ENCODE measurements at places on chromosomes 4 and X.

DNA sequence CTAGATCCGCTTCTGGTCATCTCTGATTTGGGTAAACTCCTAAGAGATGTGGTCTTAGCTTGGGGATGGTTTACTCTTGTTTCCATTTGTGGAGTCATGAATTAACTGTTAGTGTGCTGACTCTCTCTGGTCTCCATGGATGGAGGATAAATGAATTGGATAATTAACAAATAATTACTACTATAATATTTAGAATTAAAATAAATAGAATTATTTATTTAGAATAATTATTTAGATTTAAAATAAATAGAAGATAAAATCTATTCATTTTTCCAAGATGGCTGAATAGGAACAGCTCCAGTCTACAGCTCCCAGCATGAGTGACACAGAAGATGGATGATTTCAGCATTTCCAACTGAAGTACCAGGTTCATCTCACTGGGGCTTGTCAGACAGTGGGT, 1587.4 kb upstream of the AGA start:
- no peak for DNase-seq

DNA sequence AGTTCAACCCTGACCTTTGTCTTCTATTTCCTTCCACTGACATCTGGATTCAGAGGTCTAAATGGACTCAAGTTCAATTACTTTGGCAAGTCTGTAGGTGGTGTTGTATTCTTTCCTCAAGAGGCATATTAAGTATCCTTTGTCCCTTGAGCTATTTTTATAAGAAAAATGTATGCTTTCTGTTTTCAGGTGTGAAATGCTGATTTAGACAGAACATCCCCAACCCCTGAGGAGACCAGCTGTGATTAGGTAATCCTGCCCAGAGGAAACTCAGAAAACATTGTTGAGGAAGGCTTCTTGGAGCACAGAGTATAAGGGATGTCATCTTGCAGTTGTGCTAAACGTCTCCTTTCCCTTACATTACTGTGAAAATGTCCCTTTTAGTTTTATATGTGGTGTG, 46.6 kb upstream of the EGFL6 start:
- no peak for DNase-seq

DNA sequence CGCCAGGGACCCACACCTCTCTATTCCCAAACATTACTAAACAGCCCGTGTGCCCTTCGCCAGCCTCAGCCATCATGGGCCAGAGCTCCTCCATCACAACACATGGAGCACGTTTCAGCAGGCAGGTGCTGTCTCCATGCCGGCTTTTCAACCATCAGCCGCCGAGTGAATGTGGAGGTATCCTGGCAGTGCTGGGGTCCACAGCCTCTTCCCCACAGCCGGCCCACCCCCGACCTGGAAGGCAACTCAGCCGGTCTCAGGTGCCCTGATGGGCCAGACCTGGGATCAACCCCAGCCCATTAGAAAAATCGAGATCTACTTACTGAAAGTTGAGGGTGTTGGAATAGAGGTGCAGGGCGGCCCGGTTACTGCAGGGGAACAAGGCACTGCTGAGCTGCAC, 3.1 kb downstream of the NAA10 start:
- DNase-seq: no peak

DNA sequence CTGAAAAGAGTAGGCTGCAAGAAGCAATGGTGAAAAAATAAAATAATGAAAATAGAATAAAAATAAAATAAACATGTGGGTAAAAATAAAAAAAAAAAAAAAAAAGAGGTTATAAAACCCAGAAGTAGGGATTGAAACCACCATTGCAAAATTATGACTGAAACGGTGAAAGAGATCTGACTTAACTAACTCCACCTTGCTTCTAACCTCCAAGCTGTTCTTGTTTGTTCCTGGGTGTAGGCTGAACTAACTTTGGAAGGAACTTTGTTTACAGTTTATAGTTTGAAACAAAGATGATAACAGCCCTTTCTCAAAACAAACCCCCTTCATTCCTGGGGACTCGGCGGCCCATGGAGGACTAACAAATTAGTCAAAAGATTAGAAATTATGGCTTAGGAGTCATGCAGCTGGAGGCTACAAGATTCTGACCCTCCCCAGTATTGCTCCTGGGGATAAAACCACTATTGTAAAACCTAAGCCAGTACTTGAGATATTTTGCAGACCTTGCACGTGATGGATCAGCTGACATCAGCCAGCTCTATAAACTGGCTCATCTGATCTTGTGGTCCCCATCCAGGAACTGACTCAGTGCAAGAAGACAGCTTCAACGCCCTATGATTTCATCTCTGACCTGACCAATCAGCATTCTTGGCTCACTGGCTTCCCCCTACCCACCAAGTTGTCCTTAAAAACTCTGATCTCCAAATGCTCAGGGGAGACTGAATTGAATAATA, 30.4 kb downstream of the DDX60L start:
- peak; percentile 39 for DNase-seq

DNA sequence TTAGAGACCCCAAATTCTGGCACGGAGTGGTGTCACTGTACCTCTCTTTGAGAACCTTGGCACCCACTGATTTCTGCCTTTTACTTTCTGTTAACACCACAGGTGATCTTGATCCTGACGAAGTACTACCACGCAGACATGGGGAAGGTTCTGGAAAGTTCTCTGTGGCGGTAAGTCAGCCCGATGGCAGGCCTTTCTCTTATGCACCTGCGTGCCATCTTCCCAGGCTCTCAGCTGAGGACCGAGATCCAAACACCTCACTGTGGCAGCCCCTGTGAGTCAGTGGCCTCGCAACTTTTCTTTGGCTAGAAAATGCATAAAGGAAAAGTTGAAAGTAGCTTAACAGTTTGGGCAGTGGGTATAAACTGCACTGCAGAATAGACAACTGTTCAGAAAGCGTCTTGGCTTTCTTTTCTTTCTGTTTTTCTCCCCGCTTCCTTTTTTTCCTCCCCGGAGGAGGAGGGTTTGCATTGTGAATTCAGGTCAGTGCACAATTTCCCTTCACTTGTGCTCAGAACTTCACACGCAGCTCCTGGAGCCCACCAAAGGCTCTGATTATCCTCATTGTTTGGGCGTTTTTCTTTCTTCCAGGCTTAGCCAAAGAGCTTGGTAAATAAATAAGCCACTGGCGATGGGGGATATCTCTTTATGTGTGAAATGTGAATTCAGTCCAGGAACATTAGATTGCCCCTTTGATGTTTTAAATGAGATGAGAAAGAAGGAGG, 38.4 kb downstream of the PSAPL1 start:
- no peak for DNase-seq

DNA sequence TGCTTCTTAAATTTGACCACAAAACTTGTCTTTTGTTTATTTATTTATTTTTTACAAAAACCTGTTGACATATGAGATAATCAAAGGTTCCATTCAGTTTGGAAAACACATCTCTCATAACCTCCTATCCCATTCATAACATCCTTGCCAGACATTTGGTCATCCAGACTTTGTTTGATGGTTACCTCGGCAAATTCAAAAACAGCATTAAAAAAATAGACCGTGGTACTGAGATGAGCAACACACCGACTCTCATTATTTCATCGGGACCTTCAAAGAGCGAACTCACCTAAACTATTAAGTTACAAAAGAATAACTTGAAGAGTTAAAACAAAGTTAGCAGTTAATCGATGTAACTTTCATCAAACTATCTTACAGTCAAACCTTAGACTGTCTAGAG, 85.8 kb upstream of the RPS6KA3 start:
- no peak for DNase-seq

DNA sequence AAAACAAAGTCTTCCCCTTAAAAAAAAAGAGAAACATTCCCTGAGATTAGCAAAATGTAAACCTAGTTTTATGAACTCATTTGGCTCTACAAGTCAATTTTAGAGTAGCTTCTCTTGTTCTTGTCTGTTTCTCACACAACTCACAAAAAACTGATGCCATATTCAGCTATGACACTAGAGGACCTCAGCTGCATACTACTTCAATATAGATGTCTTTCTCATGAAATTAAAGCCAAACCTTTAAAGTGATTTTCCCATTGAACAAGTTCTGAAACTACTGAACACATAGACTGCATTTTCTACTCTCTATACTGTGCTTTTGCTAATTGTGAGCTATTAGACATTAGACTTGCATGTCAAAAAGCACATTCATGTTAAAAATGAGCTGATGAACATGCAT, 49.8 kb downstream of the TBCK start:
- DNase-seq: peak; percentile 81

DNA sequence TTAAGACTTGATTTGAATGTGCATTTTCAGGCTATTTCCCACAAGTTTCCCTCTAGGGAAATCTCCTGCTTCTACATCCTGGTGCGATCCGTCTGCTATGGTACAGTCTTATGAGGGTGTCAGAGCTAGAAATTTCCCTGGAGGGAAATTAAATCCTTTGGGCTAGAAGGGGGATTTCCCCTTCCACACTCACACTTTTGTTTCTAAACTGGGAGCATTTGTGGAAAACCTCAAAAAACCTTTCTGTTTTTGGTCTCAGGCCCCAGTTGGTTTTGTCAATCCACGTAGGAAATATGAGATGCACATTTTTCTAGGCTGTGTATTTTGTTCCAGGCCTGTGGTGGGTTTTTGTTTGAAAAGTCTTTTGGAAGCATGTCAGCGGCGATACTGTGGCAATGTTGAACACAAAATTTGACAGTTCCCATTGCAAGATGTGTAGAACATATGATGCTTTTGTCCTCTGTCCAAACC, 17.8 kb downstream of the HMGB3 start:
- peak; percentile 45 for DNase-seq

- peak; percentile 76 for DNase-seq
These were observed at the start of gene DNASE1L1 for GRCh38 chrX:154409222-154409871. Gene DNASE1L1, minus strand, starts transcription at chrX:154409254. Its CDS starts 3,686 bp downstream, at chrX:154405568.

GRCh38 chrX:10939424-10939823, 171.7 kb upstream of the HCCS start:
- no peak for DNase-seq

DNA sequence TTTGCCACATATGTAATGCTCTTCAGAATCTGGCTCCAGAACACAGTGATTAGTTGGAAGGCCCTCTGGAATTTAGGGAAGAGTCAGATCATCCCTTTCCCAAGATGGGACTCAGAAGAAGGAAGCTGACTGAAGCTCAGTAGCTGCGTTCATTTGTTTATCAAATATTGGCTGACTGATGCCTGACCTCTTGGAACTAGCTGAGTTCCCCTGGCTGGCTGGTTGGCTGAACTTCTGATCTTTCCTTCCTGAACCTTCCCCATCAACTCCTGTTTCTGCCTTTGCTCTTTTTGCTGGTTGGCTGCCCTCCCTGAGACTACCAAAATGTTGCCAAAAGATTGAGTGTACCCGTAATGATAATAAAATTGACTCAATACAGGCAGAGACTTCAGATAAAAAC, 866.5 kb upstream of the INTU start:
- no peak for DNase-seq

DNA sequence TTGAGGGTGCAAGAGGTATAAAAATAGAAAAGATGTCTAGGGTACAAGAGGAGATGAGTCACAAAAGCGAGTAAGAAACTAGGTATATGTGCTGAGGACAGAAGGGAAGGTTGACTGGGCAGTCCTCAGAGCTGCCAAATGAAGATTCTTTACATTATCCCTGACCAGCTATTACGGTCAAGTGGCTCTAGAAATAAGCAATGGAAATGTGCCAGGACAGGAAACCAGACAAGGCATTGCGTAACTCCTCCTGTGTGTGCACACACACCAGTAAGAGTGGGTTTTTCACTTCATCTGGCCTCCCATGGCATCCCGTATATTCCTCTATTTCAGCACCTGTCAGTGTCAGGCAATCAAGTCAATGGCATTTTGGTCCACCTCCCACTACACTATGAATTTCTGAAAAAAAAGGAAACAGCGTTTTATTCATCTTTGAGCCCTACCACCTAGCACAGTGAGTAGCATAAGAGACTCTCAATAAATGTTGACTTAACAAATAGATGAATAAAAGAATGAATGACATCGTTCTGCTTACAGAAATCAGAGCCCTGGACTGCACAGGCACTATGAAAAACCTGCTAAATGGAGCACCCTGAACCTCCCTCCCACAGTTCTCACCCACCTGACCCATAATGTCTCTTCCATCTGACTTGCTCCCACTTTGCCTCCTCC, 62.6 kb upstream of the KLF3 start:
- DNase-seq: peak; percentile 17

GRCh38 chrX:33175201-33175600, 36.1 kb downstream of the DMD start:
- no peak for DNase-seq

DNA sequence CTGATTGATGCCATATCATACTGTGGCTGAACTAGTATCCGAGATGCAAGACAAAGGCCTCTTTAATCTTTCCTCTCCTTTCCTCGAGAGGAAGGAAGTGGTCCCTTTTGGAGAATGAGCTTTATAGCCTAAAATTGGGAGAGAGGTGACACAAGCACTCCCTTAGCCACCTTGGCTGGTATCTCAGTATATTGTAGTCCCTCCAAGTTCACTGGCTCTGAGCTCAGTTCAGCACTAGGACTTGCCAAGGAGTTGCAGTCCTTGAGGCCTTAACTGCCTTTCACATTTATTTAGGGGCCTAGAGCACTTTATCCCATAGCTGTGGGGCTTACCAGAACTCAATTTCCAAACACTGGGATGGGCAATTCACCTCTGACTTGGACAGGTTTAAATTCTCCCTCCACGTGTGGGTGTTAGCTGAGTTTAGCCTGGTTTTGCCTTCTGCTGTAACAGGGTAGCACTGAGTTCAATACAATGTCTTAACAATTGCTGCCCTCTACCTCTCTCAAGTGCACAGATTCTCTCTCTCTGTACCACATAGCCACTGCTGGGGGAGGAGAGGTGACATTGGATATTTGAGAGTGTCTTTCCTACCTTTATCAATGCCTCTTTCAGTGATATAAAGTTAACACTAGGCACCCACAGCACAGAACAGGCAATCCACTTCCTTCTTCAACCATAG, 216.4 kb downstream of the TECRL start:
- no peak for DNase-seq

- no peak for DNase-seq
These were observed 443.9 kb upstream of the INTU start for GRCh38 chr4:127188847-127189246.

DNA sequence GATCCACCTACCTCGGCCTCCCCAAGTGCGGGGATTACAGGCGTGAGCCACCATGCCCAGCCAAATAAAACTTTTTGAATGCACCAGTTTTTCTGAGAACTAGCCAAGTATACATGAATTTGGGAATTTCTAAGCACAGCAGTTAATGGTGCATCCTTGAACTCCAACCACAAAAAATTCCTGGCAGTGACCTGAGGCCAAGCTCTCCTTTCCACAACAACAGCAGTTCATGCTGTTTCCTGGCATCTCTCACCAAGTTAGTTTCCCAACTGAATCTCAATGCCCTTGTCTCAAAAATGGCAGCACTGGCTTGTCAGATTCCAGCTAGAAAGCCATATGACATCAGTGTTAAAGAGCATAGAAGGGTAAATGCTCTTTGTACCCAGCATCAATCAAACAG, 15.9 kb upstream of the XKRX start:
- DNase-seq: no peak

DNA sequence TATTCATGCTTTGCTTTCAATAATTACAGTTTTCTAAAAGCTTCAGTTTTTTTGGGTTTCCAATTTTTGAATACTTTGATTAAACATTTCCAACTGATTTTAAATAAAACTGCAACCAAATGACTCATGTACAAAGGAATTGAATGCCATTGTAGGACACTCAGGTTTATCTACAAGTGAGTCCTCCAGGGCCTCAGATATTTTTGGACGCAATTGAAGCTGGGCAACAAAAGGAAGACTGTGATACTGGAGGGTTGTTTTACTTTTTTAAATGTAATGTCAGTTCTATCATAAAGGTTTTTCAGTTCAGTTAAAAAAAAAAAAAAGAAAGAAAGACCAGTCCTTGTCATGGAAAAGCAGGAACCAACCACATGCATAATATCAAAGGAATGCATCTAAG, 64.2 kb downstream of the MAGEA10 start:
- DNase-seq: peak; percentile 0
